ENCODE measurements at places on chromosomes 13 and 19.
A peak's percentile ranks its signal among the peaks of the same experiment; 100 is the strongest.

DNA sequence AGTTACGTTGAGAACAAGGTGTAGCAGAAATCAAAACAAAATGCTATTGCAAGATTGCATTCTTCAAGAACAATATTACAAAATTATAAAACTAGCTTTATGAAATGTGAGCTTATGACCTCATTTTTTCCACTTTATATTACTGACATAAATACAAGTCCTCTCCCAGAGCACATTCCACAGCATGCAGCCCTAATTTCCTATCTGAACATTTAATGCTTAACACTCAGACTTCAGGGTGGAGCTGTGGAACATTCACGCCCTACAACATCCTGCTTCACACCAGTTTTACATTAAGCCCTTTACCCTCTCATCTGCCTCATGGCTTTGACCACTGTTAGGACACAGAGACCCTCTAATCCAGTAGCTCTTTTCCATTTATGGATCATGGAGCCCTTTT lies 65.5 kb downstream of the EPSTI1 start:
- DNase-seq, result no peak

DNA sequence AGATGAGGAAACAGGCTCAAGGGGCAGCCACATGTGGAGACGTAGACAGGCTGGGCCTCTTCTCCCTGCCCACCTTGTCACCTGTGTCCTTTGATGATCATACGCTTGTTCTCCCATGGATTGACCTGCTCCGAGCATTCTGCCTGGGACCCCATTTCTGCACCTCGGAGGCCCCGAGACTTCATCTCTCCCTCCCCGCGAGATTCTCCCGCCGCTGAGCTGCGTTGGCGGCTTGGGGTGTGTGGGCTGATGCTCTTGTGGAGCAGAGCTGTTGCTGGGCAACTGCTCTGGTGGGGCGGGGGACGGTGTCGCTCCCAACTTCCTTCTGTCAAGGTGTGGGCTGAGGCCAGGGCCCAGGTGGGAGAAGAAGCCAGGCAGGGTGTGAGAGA lies 22.1 kb downstream of the MAST3 start:
- no peak for DNase-seq

DNA sequence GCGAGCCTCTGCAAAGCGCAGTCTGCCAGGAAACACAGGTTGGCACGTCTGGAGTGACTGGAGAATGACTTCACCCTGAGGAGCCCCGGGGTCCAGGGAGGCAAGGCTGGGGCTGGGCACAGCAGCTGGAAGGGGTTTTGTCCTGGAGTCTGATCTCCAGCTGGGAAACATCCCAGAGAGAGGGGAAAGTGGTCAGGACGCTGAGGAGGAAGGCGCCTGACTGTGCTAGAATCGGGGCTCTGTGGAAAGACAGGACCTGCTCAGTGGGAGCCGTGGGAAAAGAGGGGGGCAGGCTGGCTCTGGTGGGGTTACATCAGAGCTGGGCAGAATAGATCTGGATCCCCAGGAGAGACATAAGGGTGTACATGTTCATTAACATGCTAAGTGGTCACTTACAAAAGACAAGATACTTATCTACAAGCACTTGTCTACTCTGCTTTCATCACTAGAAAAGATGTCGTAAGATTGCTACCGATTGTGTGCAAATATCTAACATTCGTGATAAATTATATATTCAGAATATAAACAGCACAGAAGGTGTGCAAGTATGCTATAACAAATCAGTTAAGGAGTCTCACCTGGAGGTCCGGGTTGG lies 106.6 kb downstream of the COL4A1 start:
- no peak for DNase-seq

DNA sequence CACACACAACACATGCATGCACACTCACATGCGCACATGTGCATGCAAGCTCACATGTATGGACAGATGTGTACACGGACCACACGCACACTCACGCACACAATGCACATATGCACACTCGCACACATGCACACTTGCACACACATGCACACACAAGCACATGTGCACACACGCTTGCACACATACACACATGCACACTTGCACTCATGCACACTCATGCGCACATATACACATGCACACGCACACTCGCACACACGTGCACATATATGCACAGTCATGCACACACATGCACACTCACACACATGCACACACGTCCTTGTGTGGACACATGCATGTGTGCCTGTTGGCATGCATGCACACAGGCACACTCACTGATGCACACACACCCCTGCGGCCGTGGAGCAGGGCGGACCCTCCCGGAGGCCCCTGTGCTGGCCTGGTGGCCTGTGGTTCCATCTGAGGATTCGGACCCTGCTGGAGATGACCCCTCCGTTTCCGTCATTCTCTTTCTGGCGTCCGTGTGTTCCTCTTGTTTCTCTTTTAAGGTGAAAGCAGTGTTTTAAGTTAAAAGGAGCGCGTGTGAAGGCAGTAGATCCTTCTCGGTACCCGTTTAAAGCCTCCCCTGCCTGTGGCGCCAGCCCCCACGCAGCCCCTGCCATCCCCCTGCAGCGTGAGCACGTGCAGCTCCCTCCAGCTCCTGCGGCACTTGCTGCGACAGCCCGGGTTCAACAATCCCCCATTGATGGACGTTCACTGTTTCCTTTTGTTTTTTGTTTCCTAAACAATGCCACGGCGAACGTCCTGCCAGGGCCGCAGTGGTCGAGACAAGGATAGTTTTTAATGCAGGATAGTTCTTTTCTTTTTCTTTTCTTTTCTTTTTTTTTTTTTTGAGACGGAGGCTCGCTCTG lies 5.6 kb downstream of the NDUFS7 start:
- DNase-seq, result no peak

GRCh38 chr19:9885077-9885552 lies 50.0 kb downstream of the PIN1 start:
- DNase-seq, result no peak

DNA sequence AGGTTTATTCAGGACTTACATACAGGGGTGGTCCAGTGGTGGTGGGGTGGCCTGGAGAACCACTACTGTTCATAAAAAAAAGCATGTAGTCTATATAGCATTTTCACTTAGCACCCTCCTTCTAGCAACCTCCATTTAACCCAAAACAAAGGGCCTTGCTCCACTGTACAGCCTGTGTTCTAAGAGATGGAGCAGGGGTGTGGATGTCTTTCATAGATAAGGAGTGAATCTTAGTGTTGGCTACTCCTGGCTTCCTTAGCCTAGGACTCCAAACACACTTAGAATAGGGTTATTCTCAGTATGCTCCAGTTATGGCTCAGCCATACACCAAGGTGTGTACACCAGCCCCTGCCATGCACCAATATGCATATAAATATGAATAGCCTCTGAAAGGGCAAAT lies 95.2 kb downstream of the ELF1 start:
- no peak for DNase-seq

GRCh38 chr13:109418111-109418510 lies 368.3 kb downstream of the IRS2 start:
- DNase-seq, result peak; percentile 19

GRCh38 chr13:78497702-78498355 lies 105.5 kb downstream of the POU4F1 start:
- no peak for DNase-seq

DNA sequence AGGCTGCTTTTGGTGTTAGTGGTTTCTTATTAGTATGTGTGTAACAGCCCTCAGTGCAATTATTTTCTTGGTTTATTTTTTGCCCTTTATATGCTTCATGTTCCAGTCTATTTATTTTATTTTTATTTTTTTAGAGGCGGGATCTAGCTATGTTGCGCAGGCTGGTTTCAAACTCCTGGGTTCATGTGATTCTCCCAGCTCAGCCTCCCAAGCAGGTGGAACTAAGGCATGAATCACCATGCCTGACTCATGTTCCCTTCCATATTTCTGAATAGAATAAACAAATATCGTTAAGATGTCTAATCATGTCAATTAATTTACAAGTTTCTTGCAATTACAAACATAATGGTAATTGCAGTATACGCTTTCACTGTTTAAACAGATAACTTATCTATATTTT lies 11.7 kb downstream of the SKA3 start:
- DNase-seq, result no peak

- DNase-seq, result no peak
These were observed 2.8 kb downstream of the NAXD start for GRCh38 chr13:110618167-110618566.

DNA sequence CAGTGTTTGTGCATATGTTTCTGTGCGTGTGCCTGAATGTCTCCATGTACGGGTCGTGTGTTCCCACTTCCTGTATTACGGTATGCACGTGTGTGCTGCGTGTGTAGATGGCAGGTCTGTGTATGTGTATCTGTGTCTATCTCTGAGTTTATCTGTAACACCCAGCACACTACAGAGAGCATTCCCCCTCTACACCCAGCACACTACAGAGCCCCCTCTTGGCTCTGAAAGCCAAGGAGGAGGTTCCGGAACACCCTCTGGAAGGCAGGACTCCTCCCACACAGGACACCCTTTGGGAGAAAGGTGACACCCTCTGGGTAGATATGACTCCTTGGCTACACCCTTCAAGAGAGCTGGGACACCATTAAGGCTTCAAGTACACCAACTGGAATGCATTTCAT lies 2.1 kb upstream of the ERFL start:
- DNase-seq, result no peak

DNA sequence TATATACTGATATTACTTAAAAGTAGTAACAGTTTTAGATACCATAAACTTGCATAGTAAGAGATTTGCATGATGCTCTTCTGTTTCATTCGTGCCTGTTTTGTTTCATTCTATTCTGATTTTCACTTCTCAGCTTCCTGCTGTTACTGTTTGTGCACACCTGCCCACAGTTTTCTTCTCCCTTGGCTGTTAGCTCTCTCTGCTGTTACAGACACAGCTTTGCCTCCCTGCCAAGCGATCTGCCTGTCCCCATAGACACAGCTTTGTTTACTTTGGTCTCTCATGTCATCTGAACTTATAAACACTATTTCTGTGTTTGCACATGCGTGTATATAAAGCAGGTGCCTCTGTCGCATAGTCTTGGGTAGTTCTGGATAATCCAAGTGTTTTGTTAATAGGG lies 21.4 kb upstream of the UPF3A start:
- no peak for DNase-seq

DNA sequence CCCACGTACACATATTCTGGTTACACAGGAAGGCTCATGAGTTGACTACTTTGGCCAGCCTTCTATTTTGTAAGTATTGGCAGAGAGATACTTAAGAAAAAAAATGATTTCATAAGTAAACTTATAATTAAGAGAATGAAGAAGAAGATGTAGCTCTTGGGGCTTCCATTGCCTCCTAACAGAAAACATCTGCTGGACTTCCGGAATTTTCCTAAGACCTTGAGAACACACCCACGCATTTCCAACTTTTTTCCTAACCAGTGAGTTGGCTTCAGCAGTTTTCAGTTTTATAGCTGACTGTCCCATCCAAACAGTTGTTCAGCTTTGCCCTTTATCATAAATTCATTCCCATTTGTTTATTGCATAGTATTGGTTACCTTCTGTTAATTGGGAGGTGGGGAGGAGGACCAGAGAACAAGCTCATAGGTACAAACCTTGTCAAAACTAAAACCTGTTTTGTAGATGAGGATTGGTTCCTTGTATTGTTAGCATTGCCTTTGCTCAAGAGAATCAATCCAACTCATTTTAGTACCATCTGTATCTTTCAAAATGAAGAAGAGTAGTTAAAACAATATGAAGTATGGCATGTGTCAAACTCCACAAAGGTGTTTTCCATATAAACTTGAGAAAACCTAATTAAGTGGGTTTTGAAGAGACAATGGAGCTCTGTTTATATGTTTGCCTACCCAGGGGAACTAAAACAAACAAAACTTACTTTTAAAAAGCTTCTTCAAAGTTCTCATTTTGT lies 93.9 kb downstream of the COL4A2 start:
- no peak for DNase-seq

- DNase-seq, result no peak
These were observed 8.2 kb upstream of the MYH14 start for GRCh38 chr19:50195224-50195623.

- DNase-seq, result no peak
These were observed 471.8 kb downstream of the LIG4 start for GRCh38 chr13:107743526-107743925.

DNA sequence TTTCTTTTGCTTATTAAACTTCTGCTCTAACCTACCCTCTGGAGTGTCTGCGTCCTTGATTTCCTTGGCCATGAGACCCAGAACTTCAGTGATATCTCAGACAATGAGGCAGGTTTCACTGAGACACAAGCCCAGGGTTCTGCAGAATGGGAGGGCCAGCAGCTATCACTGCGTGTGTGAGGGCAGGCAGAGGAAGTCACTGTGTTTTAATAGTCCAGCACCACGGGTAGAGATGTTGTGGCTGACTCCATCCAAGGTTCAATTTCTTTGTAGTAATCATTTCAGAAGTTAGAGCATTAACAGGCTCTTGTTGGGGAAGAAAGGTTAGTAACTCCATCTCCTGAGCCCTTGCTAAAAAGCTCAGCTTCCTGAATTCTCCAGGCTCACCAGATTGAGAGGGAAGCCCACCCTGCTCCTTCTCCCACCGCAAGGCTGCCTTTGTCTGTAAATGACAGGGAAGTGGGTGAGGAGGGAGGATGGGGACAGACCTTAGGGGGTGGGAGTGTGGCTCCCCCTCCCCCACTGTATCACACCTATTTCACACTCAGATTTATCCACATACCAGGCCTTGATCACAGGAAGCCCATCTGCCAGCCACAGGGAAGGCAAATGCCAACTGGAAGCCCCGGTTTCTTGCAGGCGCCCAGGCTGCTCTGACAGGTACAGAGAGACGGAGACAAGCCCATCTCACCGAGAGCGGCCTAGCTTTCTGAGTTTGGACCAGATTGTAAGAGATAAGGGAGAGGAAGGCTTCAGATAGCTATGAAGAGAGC lies 2.1 kb downstream of the C19orf12 start:
- DNase-seq, result no peak

DNA sequence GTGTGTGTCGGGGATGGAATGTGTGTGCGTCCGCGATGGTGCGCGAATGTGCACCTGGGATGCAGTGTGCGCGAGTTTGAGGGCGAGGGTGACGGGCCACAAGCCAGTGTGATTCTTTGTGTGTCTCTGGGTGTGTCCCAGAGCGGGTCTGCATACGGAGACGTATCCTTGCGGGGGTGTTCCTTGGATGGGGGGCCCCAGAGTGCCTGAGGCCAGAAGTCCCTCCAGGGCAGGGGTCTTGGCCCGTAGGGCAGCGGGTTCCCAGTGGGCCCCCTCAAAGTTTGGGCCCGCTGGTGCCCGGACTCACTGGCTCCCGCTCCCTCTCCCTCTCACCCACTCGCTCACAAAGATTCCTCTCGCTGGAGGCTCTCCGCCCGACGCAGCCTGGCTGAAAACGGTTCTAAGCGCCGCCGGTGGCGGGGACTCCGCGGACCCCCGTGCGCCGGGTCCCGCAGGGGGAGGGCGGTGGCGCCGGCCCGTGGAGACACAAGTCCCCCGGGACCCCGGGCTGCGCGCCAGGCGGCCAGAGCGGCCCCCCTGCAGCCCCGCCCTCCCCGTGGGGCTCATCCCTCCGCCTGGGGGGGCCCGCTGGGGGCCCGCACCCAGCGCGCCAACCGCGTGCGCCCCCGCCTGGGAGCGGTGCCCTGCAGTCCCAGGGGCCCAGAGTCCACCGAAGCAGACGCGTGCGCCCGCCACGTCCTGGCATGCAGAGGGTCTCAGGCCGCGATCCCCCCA lies 886 bp downstream of the CRLF1 start:
- no peak for DNase-seq

DNA sequence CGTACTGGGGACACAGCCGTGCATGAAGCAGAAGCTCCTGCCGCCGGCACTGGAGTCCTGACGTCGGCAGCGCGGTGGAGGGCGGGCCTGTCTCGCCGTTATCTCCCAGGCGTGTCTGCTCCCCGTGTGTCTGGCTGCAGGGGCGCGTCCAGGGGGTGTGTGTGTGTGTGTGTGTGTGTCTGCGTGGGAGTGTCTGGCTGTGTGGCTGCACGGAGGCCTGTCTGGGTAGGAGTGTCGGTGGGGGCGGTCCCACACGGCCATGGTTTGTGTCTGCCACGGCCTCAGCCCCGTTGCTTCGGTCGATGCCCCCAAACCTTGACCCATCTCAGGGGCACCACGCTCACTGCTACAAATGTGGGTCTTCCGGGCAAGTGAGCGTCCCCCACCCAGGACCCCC lies 18.3 kb downstream of the ARID3A start:
- no peak for DNase-seq
